ENCODE measurements at places on chromosomes 4 and X. TPM values are rescaled to one million over a fixed set of nuclear protein-coding genes. Genes with fewer than 3 reads are reported as not detected.

UBQLN2 gene
- 20.3 TPM for total RNA-seq

TGIF2LX gene
- total RNA-seq = not detected

MAGEA11 gene
- total RNA-seq = not detected

FAM47E gene
- 6.1 TPM for total RNA-seq

KIT gene
- 3.0 TPM for total RNA-seq

DNA sequence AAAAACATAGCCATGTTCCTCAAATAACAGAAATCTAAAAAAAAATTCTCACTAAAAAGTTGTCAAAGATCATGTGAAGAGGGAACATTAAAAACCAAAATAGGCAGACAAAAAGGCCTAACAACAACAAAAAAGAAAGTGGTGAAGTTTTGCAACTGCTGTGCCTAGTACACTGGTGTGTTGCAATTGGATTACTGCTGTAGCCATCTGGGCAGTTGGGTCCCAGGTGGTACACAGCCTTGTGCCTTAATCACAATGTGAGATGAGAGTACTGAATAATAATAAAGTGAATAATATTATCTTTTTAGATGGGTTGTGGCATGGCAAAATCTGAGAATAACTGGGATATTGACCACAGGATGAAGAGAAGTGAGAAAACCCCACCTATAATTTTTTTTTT is 12.0 kb downstream of the C4orf54 start:
- DNase-seq = no peak

DNA sequence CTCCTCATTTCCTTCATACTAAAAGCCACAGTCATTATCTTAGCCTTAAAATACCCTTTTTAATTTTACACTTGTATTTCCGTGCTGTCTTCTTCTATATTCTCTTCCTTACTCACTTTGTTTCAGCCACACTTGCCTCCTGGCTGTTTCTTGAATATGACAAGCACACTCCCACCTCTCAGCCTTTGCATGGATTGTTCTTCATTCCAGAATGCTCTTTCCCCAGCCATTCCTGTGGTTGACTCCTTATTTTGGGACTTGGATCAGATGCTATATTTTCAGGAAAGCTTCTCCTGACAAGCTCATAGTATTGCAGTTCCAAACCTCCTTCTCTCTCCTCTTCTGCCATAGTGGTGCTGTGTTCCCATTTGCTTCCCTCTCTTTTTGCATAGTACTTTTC is 291.3 kb downstream of the PDHA2 start:
- no peak for DNase-seq

GRCh38 chr4:23818097-23818885 is 71.6 kb downstream of the PPARGC1A start:
- no peak for DNase-seq

- DNase-seq = peak; percentile 67
Observed at GRCh38 chrX:54495814-54496516, at the start of gene FGD1. Gene FGD1, minus strand, starts transcription at chrX:54496234. Its CDS starts 802 bp downstream, at chrX:54495432.

DNA sequence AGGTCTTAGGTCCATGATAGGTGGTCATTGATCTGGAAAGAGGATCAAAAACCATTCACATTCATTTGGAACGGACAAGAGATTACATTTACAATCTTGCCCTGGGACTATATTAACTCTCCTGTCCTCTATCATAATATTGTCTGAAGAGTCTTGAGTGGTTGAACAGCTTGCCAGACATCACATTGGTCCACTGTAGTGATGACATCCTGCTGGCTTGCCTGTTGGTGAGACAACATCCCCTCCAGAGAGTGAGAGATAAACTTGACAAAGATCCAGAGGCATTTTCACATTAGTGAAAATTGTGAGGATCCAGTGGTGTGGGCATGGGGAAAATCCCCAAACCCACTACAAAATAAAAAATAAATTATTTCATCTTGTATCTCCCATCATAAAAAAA is 155.7 kb upstream of the LEF1 start:
- DNase-seq = no peak

DNA sequence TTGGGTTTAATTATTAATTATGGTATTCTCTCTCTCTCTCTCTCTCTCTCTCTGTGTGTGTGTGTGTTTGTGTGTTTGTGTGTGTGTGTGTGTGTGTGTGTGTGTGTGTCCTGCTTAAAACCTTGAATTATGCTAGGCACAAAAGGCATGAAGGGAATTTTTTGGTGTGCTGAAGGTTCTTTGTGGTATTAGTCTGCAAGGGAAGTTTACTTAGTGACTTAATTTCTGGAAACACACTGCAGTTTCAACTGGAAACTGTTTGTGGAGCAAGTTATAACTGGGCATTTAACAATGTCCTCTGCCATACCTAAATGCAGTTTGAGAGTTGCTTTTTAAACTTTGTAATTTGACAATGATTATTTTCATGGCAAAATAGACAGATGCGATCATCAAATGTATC is 111.7 kb downstream of the FRMPD4 start:
- no peak for DNase-seq

DNA sequence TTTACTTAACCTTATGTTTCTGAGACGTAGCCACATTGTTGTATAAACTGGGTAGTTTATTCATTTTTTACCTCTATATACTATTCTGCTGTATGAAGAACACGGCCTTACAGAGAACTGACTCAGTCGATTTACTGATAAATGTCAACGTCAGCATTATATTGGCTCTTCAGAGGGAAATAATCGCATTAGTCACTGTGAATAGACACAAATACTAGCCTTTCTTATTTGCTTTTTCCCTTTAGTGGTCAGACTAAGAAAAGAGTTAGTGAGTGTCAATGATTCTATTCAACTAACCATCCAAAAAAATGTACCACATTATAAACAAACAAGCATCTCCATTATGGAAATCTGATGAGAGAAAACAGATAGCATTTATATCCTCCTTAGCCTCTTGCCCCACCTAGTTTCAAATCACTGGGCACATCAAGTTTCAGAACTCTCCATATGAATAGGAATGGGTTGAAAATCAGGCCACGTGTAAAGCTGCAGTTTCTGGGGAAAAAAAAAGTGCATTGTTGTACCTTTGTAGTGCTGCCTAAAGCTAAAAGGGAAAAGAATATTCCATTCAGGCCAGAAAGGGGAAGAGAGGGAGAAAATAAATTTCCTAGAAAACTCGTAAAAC is 146.7 kb upstream of the VCX3A start:
- DNase-seq = no peak

DNA sequence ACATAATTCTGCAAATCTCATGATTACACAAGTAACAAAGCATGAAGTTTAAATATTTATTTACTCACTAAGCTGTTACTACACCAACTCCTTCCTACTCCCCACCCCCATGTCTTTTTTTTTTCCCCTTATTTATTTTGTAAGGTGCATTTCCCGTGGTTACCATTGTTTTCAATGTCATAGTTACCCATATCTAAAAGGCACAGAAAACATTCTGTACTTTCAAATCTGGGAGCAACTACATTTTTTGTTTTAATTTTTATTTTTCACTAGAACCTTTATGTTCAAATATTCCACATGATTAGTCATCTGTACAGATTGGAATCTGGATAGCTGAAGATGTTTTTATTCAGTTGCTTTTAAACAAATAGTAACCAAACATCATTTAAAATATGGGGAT is 62.8 kb downstream of the PPP3CA start:
- DNase-seq = no peak

- no peak for DNase-seq
Observed at GRCh38 chr4:133574248-133574647, 425.2 kb downstream of the PCDH10 start.

Data from mucosa of descending colon (tissue), 3 donors.